ENCODE measurements at places on chromosomes 13 and 19.
A peak's percentile ranks its signal among the peaks of the same experiment; 100 is the strongest.

- DNase-seq, result peak; percentile 47
These were observed 42.8 kb upstream of the NPAS1 start for GRCh38 chr19:46976845-46977320.

DNA sequence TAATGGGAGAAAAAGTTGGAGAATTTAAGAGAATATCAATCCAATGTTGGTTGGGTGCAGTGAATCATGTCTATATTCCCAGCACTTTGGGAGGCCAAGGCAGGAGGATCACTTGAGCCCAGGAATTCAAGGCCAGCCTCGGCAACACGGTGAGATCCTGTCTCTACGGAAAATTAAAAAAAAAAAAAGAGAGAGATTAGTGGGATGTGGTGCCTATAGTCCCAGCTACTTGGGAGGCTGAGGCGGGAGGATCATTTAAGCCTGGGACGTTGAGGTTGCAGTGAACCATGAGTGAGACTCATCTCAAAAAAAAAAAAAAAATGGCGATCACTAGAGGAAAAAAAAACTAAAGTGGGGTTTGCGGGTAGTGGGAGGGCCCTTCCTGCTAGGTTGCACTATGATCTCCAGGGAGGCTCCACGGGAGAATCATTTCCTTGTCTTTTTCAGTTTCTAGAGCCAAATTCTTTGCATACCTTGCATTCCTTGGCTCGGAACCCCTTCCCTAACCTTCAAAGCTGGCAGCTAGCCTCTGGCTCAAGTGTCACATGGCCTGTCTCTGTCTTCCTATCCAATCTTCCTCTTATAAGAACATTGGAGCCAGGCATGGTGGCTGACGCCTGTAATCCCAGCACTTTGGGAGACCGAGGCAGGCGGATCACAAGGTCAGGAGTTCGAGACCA lies 5.8 kb upstream of the ERCC2 start:
- DNase-seq, result no peak

GRCh38 chr13:43953370-43953769 lies 73.7 kb downstream of the LACC1 start:
- no peak for DNase-seq

DNA sequence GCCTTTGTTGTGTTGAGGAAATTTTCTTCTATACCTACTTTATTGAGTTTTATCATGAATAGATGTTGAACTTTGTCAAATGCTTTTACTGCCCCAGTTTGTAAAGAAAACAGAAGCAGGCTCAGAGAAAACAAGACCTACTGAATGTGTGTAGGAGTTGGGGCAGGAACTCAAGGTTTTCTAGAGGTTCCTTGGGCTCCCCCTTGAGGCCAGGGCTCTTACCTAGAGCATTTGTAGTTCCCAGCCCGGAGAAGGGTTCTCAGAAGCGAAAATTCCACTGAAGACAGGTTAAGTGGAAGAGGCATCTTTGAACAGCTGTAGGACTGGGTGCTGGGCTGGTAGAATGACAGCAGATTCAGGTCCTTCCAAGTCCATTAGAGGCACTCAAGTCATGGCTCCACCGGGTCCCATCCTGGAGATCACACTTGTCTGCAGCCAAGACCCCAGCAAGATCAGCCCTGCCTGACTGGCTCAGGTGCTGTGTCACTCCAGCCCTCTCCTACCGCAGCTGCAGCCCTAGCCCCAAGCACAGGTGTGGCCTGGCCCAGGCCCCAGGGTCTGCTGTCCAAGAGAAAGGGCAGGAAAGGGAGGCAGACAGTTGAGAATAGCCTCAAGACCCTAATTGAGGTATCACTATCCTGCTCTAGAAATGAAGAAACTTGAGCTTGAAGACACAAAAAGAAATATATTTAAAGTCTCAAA lies 425.5 kb downstream of the PCDH20 start:
- DNase-seq, result no peak

GRCh38 chr19:47492571-47493377 lies 8.8 kb upstream of the KPTN start:
- DNase-seq, result no peak

DNA sequence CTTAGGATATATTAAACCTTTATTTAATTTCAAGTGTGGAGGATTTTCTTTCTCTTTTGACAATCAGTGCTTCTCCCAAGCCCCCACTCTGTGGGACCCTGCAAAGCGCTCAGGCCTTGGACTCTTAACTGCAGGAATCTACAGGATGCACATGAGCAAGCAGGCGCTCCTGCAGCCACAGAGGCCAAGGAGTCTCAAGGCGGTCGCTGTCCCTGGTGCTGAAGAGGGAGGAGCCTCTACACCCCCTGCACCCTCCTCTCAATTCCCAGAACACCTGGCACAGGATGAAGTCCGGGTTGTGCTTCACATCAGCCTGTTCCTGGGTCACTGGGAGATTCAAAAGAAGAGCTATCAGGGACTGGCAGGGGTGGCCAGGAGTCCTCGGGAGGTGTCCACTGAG lies 13.5 kb downstream of the OR10H4 start:
- DNase-seq, result no peak

DNA sequence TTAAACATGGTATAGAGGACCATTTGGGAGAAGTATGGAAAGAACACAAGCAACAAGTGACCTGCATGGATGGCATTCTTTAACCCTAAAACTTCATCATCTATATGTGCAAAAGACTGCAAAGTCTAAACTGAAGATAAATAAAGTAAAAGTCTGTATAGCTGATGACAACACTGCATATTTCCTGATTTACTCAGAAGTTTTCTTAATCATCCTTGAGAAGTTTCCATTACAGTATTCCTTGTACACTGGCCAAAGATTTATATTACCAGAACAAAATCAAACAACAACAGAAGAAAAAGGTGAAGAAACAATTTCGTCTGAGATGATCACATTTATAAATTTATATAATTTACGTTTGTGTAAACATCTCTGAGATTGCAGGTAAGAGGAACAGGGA lies 805.7 kb downstream of the PCDH9 start:
- DNase-seq, result no peak

DNA sequence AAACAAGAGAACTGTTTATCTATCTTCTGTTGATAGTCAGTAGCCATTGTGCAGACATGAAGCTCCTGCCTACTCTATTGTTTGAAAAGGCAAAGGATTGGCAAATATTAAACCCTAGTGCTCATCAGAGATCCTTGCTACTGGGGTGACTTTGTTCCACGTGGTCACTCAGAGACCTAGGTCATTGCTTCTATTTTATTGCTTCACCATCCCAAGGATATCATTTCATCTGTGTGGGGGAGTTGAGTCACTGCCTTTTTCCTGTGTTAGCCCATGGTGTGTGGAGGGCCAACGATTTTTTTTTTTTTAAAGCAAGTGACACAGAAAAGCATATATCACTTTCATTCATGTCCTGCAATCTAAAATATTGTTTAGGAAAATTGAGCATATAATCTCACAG lies 254.1 kb upstream of the RXFP2 start:
- DNase-seq, result no peak

DNA sequence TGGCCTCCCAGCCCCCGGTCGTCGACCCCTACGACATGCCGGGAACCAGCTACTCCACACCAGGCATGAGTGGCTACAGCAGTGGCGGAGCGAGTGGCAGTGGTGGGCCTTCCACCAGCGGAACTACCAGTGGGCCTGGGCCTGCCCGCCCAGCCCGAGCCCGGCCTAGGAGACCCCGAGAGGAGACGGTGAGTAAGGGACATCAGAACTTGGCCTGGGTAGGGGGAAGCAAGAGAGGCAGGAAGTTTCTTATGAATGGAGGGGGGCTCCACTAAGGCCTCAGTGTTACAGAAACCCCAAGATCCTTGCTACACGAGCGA lies 2.9 kb downstream of the FOSB start:
- DNase-seq, result no peak

GRCh38 chr19:31349160-31349881 lies at the start of gene TSHZ3:
Gene TSHZ3 (minus strand): TSS chr19:31349436. CDS start chr19:31349219, 217 bp downstream.
- DNase-seq, result peak; percentile 51

DNA sequence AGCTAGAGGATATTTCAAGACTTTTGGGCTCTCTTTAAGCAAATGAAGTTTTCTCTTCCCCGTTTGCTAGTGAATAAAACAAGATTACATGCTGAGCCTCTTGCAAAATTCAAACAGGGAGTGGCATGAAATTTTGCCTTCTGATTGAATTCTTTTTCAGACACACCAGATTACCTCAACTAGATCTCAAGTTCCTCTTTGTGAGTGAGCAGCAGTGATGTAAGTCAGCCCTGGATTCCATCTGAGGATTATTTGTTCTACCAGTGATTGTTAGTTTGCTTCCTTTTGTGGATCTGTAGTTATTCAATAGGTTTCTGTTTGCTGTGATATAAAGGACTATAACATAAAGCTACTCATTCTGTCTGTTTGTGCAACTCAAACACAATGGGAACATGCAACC lies 407.7 kb downstream of the LMO7 start:
- DNase-seq, result no peak

All from stomach (tissue), 19 donors.